ENCODE measurements at places on chromosomes 4 and X. TPM values are rescaled to one million over a fixed set of nuclear protein-coding genes. Genes with fewer than 3 reads are reported as not detected.

- peak; percentile 85 for DNase-seq
- H3K4me1 ChIP-seq: peaks cover 2% of the 10 kb centered on the region
- H3K36me3 ChIP-seq: no peaks in the 10 kb centered on the region
- H3K4me3 ChIP-seq: no peak overlapping the region
These were observed 27.3 kb downstream of the PRDX4 start for GRCh38 chrX:23694606-23695005.

DNA sequence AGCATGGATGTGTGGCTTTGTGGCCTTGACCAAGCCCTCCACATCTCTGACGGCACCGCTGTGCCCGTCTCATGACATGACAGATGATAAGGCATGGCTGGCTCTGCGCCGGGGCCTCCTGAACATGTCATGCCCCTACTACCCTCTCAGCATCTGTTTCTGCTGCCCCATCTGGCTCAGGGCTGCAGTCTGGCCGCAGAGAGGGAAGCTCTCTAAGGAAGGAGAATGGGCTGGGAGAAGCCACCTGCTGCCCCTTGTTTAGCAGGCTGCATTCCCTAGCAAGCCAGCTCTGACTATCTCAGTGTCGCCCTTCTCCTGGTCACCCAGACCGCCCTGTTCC lies 7.2 kb downstream of the ZNF185 start:
- no peak overlapping the region for H3K4me3 ChIP-seq
- no peaks in the 10 kb centered on the region for H3K36me3 ChIP-seq
- H3K27me3 ChIP-seq: no peaks in the 10 kb centered on the region
- no peak for DNase-seq
- peaks cover 2% of the 10 kb centered on the region for H3K4me1 ChIP-seq

GRCh38 chr4:86547140-86547539 lies 47.0 kb upstream of the PTPN13 start:
- no peaks in the 10 kb centered on the region for H3K4me1 ChIP-seq
- H3K27ac ChIP-seq: no peak overlapping the region
- no peak for DNase-seq
- H3K4me3 ChIP-seq: no peak overlapping the region
- H3K27me3 ChIP-seq: no peaks in the 10 kb centered on the region

DNA sequence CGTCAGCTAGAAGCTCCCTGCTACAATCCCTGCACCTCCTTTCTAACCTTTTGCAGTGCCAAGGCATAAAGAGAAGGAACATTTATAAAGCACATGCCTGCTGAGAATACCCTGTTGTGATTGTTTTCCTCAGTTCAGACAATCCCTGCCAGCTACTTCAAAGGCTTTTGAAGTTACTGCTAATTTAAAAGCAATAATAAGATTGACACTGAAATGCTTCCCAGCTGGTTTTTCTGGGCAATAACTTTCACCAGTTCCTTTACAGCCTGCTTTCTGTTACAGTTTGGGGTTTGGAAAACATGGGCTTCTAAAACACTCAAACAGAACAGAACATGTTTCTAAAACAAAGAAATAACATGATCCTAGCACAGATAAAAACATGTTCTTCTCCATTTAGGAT lies 232.3 kb upstream of the CPEB2 start:
- no peak for DNase-seq
- H3K27me3 ChIP-seq: no peaks in the 10 kb centered on the region
- H3K27ac ChIP-seq: no peak overlapping the region
- H3K36me3 ChIP-seq: no peaks in the 10 kb centered on the region

- H3K4me1 ChIP-seq: no peaks in the 10 kb centered on the region
- DNase-seq: no peak
- H3K27me3 ChIP-seq: no peaks in the 10 kb centered on the region
- H3K4me3 ChIP-seq: no peak overlapping the region
These were observed 901.5 kb downstream of the ARAP2 start for GRCh38 chr4:35342833-35343232.

- H3K4me1 ChIP-seq: no peaks in the 10 kb centered on the region
- no peak overlapping the region for H3K4me3 ChIP-seq
- no peaks in the 10 kb centered on the region for H3K27me3 ChIP-seq
- no peak for DNase-seq
These were observed 133.0 kb upstream of the FAT4 start for GRCh38 chr4:125181804-125182203.

Gene FOXP3
- total RNA-seq: not detected

Measured in Karpas-422 (cell line).